ENCODE measurements at places on chromosomes 13 and 19.

- DNase-seq, result peak; percentile 60
Measured at GRCh38 chr19:46828484-46828883, 22.2 kb downstream of the AP2S1 start.

DNA sequence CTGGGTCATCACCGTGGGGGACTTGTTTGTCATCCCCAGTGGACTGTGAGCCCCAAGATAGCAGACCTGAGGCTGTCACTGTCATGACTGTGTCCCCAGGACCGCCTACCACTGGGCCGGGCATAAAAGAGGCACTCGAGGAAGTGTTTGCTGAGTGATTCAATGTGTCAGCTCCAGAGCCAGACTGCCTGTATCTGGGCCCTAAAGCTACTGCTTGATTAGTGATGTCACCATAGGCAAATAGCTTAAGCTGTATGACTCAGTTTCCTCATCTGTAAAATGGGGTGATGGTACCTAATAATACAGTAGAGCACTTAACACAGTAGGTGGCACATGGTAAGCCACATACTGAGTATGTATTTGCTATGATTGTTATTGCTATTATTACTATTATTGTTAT lies 11.2 kb upstream of the CEACAM19 start:
- no peak for DNase-seq

- no peak for DNase-seq
Measured at GRCh38 chr13:100349594-100349993, 239.0 kb downstream of the GGACT start.

- DNase-seq, result no peak
Measured at GRCh38 chr19:17658240-17658639, 29.9 kb downstream of the UNC13A start.

- no peak for DNase-seq
Measured at GRCh38 chr13:73286942-73287620, 228.3 kb downstream of the KLF5 start.

DNA sequence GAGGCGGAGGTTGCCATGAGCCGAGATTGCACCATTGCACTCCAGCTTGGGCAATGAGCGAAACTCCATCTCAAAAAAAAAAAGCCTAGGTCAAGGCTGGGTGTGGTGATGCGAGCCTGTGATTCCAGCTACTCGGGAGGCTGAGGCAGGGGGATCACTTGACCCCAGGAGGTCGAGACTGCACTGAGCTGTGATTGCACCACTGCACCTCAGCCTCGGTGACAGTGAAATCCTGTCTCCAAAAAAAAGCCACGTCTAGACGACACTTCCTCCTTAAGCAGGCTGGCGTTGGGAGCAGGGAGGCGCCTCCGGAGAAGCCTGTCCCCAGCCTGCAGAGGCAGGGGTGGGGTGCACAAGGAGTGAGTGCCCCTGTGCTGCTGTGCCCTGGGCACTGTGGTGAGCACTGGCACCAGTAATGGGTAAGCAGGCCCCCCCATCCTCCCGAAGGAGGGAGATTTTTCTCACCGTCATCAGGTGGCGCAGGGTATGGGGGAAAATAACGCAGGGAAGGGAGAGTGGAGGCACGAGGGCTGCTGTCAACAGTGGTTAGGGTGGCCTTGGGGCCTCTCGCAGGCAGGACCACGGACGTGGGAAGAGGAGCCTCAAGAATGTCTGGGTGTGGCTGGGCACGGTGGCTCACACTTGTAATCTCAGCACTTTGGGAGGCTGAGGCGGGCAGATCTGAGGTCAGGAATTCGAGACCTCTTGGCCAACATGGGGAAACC lies 706 bp downstream of the P2RY11 start:
- no peak for DNase-seq

DNA sequence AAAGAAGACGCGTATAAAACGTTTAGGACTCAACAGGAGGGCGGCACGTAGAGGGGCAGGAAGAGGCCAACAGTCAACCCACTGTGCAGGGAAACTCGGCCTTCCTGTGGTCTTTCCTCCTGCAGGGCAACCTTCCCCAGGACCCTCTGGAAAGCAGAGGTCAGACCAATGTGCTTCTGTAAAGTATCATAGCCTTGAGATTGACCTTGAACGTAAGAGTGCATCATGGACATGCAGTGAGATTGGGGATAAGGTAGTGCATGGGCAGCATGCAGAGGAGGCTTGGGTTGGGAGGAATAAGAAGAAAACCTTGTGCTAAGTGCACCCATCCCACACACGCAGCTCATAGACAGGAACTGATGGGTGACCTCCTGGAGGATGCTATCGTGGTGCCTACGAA lies 34.0 kb upstream of the ZNF507 start:
- DNase-seq, result no peak

DNA sequence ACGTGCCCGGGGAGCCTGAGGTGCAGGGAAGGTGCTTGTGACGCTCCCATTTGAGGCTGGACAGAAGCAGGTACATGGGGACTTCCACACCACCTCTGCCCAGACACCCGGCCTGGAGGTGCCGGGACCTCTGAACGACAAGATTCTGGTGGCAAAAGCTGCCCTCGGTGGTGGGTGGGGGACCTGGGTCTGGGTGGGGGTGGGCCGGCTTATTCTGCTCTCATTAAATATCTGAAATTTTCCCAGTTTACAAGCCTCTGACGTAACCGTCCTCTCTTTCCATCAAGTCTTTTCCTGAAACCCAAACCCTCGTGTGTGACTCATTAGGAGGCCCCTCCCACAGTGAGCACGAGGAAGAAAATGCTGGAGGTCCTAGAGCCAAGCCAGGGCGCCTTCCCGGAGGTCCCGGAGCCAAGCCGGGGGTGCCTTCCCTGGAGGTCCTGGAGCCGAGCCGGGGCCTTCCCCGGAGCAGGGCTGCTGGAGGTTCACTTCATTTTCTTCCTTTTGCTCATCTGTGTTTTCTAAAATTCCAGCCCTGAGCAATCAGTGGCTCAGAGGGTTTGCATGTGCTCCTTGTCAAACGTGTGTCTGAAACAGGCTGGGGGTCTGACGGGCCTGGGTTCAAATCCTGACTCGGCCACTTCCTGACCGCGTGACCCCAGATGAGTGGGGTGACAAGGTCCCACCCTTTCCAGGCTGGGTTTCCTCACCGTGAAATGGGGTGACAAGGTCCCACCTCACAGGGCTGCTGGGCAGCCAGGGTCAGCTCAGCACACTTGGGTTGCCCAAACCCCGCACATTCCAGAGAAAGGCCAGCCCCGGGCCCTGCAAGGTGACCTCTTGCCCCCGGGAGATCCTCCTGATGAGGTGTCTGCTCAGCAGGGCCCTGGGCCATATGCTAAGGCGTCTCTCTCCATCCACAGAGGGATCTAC lies 10.0 kb downstream of the CFD start:
- peak; percentile 96 for DNase-seq

- DNase-seq, result no peak
Measured at GRCh38 chr13:22748866-22749577, 431.8 kb upstream of the SGCG start.

GRCh38 chr19:56306016-56306415 lies 8.6 kb downstream of the ZSCAN5A start:
- DNase-seq, result no peak

DNA sequence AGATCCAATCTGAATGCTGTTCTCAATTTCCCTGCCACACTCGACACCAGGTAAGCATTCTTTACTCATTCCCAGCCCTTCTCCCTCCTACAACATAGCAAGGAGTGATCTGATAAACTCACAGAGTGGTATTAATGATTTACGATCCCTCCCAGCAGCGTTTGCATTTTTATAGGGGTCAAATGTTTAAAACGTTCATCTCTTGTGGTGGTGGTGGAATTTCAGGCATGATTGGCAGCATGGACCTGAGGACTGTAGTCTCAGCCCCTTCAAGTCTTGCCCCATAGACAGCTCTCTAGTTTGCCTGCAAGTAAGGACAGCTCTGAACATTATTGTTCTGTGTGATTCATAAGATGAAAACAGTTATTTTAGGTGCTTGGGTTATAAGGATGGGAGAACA lies 565.7 kb downstream of the EFNB2 start:
- no peak for DNase-seq

DNA sequence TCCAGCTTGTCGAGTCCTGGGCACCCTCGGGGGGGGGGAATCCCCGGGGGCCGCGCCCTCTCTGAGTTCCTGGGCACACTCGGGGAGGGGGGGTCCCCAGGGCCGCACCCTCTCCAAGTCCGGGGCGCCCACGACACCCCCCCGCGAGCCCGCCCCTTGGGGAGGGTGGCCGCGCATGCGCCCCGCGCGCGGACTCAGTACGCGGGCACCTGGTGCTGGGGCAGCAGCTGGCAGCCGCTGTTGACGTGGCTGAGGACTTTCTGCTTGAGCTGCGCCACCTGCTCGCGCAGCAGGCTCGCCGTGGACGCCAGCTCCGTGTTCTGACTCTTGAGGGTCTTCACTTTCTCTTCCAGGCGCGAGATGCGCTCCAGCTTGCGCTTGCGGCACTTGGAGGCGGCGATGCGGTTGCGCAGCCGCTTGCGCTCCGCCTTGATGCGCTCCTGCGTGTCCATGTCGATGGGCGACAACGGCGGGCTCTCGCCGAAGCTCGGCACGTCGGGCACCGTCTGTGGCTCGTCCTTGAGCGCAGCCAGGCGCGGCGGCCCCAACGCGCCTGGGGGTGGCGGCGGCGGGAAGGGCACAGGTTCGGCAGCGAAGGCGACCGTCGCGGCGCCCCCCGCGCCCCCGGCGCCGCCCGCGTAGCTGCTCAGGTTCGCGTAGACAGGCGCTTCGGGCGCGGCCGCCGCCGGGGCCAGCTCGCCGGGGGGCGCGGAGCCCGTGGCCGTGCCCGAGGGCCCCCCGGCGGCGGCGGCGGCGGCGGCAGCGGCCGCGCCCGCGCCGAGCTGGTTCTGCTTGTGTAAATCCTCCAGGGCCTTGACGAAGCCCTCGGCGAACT lies 958 bp downstream of the JUND start:
- peak; percentile 66 for DNase-seq

DNA sequence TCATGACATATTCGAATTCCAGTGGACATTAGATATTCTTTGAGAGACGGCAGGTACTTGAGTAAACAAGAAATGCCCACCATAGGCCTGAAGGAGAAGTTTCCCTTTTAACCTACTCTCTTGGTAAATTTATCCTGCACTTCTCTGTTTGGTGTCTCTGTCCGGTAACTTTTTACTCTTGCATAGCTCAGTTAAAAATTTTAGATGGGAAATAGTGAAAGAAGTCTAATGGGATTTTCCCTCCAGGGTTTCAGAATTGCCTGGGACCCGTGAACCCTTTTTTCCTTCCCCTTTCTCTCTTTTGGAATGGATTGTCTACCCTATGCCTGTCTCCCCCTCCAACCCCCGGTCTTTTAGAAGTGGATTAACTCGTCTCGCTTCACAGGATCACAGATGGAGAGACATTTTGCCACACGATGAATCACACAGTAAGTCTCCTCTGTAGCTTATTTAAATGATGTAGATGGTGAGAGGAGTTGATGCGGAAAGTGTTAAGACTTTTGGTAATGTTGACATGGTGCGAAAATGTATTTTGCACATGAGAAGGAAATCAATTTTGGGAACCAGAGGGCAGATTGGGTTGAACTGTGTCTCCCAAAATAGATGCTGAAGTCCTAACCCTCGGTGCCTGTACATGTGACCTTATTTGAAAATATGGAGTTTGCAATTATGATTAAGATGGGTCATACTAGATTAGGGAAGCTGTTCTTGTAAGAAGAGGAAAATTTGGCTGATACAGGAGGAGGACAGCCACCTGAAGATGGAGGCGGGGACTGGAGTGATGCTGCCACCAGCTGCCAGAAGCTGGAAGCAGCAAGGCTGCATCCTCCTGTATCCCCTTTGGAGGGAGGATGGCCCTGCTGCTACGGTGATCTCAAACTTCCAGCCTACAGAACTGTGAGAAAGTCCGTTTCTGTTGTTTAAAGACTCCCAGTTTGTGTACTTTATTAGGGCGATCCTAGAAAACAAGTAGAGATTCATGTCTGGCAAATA lies 711 bp upstream of the MIPEP start:
- DNase-seq, result no peak

DNA sequence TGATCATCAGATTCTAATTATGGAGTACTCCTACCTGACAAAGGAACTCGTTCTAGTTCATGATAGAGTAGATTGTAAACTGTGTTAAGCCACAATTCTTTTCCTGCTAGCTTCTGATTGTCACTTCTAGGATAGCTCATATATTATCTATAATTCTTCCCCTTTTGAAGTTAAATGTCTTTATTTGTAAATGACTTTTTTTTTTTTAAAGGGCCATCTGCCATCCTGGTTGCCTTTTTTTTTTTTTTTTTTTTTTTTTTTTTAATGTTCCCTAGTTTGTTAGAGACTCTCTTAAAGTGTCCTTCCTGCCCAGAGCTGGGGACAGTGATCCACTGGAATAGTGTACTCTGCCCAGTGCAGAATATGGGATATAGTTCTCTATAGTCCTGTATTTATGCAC lies 4.3 kb downstream of the CHAMP1 start:
- no peak for DNase-seq

DNA sequence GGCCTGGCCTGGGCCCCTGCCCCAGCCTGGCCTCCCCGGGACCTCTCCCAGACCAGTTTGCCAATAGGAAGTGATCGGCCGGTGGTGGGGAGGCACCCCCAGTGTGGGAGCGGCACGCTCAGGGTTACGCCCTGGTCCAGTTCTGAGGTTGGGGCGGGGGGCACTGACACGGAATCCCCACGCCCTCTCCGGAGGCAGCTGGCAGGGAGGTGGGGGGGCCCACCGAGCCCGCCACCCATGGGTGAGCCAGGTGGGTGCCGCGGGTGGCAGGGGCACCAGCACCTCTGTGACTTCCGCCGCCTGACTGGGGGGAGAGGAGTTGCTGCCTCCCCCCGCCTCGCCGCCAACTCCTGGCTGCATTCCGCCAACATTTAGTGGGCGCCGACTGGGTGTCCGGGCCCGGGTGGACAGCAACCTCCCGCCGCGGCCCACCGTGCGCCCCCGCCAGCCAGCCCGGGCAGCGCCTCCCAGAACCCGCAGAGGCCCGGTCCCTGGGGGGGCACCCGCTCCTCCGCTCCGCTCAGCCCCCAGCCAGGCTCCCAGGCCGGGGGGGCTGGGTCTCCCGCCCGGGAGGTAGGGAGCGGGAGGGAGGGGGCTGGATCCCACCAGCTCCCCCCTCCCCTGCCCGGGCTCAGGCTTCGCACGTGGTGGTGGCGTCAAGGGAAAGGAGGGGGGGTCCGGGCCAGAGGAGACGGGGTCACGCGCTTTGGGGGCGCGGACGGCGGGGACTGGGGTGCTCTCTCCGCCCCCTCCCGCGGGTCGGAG lies 2.0 kb downstream of the ZBTB7A start:
- DNase-seq, result peak; percentile 41

DNA sequence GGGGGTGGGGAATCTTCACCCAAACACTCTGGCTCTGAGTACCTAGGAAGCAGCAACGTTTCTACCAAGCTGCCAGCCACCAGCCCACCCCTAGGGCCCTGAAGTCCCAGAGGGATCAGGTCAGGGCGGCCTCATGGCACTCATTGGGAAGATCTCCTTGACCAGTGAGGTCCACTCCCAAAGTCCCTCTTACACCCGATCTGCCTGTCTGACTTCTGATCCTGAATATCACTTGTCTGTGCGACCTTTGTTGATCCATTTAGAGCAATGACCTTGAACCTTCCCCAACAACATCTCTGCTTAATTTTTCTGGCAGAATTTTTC lies 2.1 kb upstream of the GNA15 start:
- no peak for DNase-seq

DNA sequence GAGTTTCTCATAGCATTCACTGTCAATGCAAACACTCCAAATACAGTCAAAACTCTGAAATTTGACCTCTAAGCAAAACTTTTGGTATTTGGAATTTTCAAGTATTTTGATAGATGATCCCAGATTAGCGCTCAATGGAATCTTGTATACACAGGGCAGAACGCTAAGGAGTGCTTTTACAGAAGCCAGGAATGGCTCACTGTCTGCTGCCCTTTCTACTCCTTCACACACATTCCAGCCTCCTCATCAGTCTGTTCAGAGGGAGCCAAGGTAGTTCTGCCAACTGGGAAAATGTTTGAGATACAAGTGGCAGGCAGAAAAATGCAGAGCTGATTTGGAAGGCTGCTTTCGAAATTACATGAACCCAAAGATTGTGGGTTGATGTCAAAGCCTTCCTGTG lies 4.4 kb upstream of the STARD13 start:
- DNase-seq, result no peak
